ENCODE measurements at places on chromosomes 1 and 21.

DNA sequence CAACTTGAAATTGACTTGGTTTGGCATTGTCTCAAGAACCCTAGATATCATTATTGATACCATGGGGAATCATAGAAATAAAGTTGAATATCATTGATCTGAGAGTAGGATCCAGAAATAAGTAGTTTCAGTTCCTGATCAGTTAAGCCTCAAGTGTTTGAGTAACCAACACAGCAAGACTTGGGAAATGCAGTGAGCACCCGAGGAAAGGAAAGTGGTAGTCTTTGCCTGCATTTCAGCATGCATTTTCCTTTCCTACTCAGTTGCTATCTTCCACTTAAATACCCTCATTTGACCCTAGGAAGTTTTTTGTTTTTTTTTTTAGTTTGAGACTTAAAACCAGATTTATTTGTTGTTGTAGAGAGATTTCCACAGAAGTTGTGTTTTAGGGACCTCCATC is 18.9 kb downstream of the CLEC20A start:
- no peak for DNase-seq

GRCh38 chr1:94055459-94056122 is 65.4 kb downstream of the ABCA4 start:
- DNase-seq = no peak

DNA sequence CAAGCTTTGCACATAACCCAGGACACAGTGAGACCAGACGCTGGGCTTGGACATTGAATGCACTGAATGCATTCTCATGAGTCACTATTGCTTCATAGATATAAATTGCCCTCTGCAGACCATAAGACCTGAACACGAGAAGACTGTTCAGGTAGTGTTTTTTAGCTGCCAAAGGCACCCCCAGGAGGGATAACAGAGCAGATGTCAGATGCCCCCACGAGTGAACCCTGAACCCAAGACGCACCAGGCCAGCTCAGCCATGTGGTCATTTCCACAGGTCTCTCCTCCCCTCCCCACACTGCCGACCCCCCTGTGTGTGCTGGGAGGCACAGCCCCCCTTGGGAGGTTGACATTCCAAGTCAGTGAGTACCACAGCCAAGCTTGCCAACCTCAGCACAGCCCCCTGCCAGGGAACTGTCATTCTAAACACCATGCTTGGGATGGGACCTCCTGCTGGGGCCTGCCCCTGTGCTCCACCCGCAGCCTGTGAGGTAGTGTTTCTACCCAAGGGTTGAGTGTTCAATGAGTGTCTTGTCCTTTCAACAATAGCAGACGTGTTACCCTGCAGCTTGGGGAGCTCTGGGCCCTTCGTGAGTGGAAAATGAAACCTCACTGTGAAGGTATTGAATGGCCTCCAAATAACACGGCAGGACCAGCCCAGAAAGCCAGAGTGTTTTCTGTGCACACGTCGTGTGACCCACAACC is 68.2 kb downstream of the PSMG1 start:
- no peak for DNase-seq

- DNase-seq = no peak
These were observed 13.0 kb upstream of the TMEM9 start for GRCh38 chr1:201167041-201167991.

- DNase-seq = no peak
These were observed 774.5 kb upstream of the NEGR1 start for GRCh38 chr1:73056826-73057225.
